ENCODE measurements at places on chromosomes 4 and X.

DNA sequence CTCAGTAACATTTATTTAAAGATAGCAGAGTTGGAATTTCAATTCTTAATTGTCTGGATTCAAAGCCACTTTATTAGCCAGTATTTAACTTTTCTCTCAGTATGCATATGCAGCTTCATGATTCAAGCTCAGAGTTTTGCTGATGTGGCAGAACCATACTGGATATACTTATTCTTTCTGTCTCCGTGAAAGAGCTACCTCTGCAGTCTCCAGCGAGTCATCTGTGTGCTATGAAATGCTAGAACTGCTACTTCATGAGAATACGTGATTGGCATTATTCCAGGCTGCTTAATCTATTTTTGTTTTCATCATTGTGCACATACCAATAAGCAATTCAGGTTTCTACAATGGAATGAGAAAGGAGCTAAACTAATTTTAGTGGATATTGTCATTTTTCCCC lies 743.7 kb downstream of the C4orf33 start:
- DNase-seq = no peak

- DNase-seq = no peak
Measured at GRCh38 chrX:80765220-80765625, 44.5 kb downstream of the BRWD3 start.

DNA sequence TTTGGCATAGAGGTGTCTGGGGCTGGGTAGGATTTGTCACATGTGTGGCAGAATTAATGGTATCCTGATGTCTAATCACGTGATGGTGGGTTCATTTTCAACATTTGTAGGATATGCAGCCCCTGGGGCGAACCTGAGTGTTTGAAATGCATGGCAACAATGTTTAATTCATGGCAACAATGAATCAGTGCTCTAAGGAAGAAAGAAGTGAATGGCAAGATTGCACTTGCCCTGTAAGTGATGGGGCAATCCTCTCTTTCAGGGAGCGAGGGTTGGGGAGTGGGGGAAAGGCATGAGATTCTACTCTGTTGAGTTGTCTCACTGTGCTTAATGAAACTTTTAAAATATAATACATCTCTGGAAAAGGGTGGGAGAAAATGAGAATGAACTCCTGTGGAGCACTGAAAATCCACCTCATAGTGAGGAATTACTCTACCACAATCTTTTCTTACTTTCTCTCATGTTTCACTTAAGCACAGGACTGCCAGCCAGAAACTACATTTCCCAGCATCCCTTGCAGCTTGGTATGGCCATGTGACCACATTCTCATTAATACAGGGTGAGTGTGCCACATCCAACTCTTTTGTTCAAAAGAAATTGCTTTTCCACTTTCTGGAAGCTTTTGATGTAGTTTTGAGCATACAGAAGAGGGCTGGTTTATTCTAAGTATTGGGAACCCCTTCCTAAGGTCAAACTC lies 64.0 kb upstream of the PGM2 start:
- DNase-seq = no peak

GRCh38 chr4:7186031-7186430 lies 6.3 kb upstream of the SORCS2 start:
- DNase-seq = no peak

- no peak for DNase-seq
Measured at GRCh38 chrX:135974279-135974856, 580 bp upstream of the MMGT1 start.

- no peak for DNase-seq
Measured at GRCh38 chr4:37678624-37679023, 7.6 kb downstream of the RELL1 start.

DNA sequence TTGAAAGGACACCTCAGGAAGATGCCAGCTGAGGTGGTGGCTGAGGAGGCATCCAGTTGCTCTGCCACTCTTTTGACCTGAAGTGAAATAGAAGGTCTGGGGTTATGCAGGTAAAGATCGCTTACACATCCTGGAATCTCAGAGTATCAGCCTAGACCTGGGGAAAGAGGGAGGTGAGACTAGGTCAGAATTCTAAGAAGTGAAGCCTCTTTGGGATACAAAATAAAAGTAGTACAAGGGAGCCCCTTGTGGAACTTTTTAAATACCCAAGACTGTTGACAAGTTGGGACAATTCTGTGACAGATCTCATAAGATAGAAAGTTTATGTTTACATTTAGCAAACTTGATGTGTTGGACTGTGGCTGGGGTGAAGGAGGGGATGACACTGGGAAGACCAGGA lies 263.1 kb downstream of the SPRY1 start:
- DNase-seq = no peak

GRCh38 chr4:148447681-148448080 lies 5.5 kb upstream of the NR3C2 start:
- no peak for DNase-seq

DNA sequence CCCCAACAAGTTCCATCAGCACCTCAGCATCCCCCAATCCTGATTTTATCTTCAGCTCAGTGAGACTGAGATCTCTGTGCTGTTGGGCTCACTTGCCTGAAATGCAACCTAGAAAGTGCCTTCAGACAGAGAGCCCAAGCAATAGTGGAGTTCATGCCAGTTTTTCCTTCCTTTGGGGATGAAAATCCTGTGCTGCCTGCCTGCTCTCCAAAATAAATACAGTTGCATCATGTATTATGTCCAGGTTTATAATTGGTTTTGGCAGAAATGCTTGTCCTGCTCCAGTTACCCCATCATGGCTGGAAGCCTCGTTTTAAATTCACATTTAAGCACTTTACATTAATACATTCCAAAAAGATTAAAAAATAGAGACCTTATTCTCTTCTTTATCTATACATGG lies 1865.5 kb upstream of the TENM3 start:
- no peak for DNase-seq

DNA sequence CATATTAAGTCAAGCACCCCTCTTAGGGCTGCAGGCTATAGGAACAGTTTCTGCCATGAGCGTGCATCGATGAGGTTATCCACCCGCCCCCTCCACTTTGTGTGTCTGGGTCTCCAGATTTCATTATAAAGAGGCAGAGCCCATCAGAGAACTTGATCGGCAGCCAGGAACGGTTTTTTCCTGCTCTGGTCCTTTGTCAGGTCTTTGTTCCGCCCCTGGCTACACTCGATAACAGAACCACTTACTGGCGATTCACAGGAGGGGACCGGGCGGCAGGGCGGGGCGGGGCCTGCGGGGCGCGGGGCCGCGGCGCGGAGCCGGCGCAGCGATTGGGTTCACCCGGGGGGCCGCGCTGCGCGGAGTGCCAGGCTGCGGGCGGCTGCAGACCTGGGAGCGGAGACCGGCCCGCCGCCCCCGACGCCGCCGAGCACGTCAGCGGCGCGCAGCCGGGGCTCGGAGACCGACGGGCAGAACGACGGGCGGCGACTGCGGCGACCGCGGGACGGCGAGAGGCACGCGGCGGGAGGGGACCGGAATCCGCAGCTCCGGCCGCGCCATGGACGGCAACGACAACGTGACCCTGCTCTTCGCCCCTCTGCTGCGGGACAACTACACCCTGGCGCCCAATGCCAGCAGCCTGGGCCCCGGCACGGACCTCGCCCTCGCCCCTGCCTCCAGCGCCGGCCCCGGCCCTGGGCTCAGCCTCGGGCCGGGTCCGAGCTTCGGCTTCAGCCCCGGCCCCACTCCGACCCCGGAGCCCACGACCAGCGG lies at the start of gene SLC10A4:
SLC10A4 (plus strand) TSS at position 338 of the 771 bp plus-strand sequence; CDS start at position 557, 219 bp downstream.
- no peak for DNase-seq

DNA sequence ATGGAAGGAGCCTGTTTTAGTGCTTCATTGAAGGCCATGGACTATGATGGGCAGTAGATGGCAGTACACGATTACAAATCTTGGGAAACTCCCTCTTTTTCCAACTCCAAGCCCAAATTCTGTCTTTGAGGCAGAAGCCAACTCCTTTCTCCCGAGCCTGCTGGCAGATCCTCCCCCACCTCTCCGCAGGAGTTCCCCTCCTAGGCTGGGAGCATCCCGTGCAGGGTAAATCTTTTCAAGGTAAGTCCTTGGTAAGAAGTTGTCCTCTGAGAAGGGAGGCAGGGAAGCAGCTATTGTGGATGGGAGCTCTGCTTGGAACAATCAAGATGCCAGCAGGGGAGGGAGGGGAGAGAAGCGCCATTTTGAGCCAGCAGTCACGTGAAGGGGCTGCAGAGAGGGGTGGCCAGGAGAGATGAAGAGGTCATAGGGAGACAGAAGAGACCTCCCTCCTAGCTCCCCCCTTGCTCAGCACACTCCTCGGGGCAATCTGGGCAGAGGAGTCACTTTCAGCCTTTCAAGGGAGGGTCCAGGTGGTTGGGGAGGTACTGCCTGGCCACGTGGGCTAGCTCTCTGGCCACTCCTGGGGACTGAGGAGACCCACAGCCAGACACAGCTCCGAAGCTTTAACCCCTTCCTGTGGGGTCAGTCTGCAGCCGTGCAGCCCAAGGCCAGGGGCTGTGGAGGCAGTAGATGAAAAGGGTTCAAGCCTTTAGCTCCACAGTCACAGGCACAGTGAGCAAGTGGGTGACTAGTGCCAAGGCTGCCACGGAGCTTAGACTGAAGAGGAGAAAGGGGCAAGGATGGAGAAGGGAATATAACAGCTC lies 9.6 kb downstream of the CC2D2A start:
- no peak for DNase-seq

DNA sequence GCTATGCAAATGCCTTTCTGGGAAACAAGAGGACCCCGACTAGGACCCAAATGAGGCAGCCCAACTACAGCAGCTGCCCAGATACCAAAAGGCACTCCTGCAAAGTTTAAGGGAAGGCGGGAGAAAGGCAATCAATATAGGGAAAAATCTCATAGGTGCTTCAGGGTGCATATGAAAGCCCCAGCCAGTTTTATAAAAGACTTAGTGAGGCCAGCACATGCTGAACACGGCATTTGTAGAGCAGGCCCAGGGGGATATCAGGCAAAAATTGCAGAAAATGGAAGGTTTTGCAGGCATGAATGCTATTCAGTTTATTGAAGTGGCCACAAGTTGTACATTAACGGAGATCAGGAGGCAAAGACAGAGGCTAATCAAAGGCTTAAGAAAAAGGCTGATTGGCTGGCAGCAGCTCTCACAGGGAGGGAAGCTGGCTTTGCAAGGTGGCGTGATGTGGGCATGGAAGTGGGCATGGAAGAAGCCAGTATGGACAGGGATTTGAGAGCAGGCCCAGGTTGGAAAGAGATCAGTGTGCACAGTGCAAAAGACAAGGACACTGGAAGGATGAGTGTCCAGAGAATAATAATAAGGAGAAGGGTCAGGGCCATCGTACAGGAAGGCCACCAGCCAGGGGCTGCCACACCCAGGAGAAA lies 37.7 kb upstream of the UGT2B7 start:
- DNase-seq = no peak

GRCh38 chr4:101337688-101338087 lies 9.6 kb downstream of the PPP3CA start:
- no peak for DNase-seq

GRCh38 chrX:110412971-110413726 lies 54.5 kb downstream of the RTL9 start:
- peak; percentile 52 for DNase-seq

GRCh38 chr4:163988391-163988790 lies 493.9 kb downstream of the TMA16 start:
- DNase-seq = no peak

DNA sequence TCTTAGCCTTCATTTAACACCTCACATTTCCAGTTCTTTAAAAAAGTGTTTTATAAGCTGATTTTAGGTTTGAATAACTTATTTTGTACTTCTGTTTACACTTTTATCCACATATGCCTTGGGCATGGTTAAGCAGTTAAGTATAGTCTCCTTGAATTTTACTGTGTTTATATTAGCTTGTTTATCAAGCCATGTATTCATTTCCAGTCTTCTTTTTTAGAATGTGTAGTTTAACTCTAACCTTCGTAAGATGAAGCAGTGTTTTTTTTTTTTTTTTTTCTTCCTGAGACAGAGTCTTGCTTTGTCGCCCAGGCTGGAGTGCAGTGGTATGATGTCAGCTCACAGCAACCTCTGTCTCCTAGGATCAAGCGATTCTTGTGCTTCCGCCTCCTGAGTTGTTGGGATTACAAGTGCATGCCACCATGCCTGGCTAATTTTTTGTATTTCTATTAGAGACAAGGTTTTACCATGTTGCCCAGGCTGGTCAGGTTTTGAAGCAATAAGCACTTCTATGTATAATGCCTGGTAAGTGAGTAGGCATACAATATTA lies 42.5 kb downstream of the BMP2K start:
- no peak for DNase-seq

GRCh38 chr4:70772929-70773555 lies 51.3 kb downstream of the RUFY3 start:
- DNase-seq = no peak

GRCh38 chr4:1516261-1516660 lies 110.0 kb upstream of the NKX1-1 start:
- DNase-seq = no peak

GRCh38 chr4:68373513-68373912 lies 23.6 kb upstream of the YTHDC1 start:
- peak; percentile 32 for DNase-seq

- no peak for DNase-seq
Measured at GRCh38 chr4:48594180-48594579, 104.1 kb downstream of the ZAR1 start.

DNA sequence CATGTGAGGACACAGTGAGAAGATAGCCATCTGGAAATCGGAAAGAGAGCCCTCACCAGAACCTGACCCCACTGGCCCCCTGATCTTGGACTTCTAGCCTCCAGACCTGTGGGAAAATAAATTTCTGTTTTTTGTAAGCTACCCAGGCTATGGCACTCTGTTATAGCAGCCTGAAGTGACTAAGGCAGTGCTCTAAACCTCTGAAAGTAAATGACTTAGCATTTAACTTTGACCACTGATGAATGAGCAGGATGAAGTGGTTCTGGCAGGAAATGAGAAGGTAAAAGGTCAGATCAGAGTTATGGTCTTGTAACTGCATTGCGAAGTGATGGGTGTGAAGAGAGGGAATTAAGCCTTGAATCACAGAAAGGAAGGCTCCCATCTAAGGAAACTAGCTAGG lies 17.0 kb downstream of the GPAT3 start:
- DNase-seq = no peak

DNA sequence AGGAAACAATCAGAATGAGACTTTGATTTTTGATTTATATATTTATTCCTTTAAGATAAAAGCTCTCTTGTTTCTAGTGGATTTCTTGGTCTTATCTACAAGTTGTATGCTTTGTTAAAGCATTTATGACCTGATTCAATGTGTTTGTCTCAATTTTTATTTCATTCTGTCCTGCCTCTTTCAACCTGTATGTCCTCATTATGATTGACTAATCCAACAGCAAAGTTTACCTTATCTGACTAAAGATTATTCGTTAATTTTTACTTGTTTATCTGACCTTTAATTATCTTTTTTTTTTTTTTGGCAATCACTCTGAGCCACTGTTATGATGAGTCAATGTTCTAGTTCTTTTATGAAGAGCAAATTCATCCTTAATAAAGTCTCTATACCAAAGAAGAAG lies 54.9 kb downstream of the UGT2A3 start:
- DNase-seq = no peak

DNA sequence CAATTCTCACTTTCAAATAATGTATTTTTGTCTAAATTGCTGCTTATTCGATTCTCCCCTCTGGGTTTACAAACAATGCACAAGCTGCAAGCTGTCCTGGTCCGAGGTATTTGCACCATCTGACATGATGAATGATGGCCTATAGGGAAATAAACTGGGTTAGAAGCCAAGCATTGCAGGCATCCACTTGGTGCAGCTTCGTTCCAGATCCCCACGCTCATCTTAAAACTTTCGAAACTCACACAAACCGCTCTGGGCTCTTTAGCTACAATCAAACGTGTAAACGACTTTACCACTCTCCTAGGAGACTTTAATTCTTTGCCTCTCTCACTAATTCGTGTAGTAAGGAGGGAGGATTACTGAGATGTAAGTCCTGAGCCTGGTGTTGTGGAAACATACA lies 19.0 kb downstream of the PHKA2 start:
- DNase-seq = no peak
